Choroid plexus epithelial cell (primary cell): ENCODE measurements at places on chromosomes 13 and 19.

- DNase-seq = no peak
These were observed 30.8 kb upstream of the LRCH1 start for GRCh38 chr13:46521921-46522747.

GRCh38 chr13:51006067-51006845 lies 96.7 kb downstream of the RNASEH2B start:
- no peak for DNase-seq

DNA sequence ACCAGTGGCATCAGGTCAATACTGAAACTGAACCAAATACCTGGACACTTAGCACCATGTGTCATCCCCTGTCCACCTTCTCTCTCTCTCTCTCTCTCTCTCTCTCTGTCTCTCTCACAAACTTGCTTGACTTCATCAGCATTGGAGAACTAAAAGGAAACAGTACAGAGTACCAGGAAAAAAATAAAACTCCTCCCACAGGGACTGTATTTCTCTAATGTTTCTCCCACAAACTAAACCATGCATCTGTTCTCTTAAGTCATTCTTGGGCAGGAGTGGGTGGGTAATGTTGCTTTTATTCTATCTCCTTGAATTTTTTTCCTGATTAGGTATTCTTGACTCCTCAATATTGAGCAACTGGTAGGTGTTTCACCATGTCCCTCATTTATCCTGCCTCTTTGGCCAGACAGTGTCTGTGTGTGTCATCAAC lies 112.9 kb upstream of the CACNA1A start:
- DNase-seq = no peak

GRCh38 chr19:18291590-18292461 lies 10.4 kb upstream of the JUND start:
- peak; percentile 87 for DNase-seq

GRCh38 chr13:24035411-24035810 lies 125.1 kb upstream of the SPATA13 start:
- no peak for DNase-seq

DNA sequence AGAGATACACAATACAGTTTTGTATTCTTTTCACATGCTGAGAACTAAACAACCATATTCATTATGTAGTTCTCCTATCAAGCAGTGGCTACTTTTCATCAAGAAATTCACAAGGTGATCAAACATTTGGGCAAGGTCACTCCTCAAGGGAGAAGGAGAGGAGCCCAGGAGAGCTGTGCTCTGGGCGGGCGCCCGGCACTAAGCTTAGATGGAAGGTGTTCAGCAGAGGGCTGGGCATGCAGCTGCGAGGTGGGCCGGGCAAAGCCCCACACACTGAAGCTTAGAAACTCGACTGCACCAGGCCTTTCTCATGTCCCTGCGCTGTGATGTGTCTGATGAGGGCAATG lies 30.4 kb upstream of the SPACA7 start:
- DNase-seq = no peak

GRCh38 chr13:52852444-52852843 lies 4.0 kb upstream of the PCDH8 start:
- DNase-seq = no peak

- DNase-seq = peak; percentile 40
These were observed 534 bp upstream of the HPN start for GRCh38 chr19:35040826-35041547.

DNA sequence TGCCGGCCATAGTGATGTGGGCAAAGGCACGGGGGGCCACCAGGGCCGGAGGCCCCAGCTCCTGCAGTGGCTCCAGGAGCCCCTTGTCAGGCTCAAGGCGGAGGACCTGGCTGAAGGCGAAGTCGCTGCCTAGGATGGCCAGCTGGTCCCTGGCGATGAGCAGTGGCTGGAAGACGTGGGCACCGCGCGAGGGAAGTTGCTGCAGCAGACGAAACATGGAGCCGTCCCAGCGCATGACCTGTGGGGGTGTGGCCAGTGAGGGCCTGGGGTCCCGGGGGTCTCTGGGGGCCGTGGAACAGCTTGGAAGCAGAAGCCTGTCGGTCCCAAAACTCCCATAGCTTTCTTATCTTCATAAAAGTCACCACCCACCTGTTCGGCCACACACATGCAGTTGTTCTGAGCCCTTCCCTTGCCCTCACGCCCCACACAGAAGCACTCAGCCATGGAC lies 9.6 kb downstream of the LGI4 start:
- DNase-seq = no peak

DNA sequence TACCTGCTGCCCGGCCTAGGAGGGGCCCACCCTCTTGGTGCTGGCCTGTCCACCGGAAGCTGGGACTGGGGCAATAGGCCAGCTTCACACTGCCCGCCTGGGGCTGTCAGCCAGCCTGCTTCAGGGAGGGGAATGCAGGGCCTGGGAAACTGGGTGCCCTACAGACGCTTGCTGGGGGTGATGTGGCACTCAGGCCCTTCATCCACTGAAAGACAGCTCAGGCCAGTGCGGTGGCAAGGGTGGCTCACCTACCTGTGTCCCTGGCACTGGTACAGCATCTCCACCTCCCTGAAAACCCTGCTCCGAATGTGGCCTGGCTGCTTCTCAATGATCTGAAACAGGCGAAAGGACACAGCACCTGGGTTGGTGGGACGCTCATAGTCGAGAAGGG lies 7.8 kb downstream of the MKNK2 start:
- DNase-seq = no peak

DNA sequence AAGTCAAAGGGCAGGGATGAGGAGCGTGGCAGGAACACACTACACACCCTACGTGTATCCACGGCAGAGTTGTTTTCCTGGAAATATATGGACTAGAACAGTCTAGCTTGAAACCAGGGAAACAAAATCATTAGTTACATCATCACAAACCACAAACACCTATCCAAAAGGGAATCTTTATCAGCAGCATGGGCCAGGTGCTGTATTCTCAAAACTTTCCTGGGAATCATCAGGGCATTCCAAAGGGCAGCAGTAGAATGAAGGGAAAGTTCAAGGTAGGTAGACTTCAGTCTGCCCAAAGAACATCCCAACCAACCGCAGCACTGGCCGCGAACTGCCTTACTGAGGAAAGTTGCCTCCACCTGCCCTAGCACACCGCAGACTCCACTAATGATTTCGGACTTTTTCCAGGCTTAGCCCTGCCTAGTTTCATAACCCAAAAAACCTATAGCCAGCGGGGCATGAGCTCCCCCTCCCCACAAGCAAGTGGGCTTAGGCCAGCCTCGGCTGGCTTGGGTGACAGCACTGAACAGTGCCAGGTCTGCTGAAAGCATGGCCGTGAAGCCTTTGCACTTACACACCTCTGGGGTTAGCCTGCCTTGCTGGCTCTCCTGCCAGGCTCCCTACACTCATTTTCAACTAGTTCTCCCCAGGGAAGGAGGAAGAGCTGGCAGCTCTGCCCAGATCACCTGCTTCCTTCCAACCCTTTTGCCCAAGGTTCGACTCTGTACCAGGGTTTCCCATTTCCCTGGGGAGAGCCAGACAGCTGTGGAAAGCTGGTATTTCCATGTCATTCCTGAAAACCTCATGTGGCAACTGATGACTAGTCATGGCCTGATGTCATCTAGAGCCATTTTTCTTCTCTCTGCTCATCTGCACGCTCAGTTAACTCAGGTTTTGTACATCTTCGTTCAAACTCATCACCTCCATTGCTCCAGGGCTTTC lies 77.3 kb upstream of the UBAC2 start:
- peak; percentile 8 for DNase-seq

DNA sequence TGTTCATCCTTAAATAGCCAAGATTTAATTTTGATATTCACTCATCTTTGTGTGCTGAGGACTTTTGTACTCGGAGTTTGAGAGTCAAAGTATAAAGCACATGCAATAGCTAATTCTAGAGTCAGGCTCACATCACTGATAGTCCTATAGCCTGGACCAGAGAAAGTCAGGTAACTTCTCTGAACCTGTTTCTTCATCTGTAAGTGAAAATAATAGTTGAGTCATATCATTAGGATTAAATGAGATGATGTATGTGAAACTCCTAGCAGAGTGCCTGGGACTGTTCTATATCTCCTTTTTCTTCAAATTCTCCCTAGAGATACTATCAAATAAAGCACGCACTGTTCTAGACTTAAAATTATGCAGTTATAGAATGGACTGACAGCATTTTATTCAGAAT lies 9.0 kb downstream of the CHAMP1 start:
- no peak for DNase-seq

DNA sequence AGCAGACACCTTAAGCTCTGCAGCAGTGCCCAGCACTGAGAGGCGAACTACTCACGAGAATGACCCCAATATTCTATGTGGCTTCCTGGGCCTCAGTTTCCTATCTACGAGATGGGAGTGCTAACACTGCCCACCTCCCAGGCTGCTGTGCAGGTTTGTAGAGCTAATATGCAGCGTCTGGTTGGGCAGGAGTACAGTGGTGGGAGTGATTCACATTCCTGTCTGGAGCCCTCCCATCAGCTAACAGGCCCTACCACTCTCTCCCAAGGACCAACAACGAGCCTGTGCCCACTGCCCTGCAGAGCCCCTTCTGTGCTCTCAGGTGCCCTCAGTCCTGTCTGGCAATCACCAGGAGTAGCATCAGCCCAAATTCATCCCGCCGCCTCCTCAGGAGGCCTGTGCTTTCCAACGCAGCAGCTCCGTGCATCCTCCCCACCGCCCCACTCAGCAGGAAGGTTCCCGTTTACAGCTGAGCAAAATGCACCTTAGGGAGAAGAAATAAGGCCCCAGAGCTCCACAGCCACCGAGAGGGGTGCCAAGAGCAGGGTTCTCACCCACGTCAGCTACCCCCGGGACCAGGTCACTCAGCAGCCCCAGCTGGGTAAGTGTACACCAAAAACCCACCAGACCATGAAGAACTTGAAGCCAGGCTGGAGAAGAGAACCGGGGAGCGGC lies 6.6 kb downstream of the AKT2 start:
- DNase-seq = peak; percentile 17

- no peak for DNase-seq
These were observed 23.2 kb downstream of the RFX2 start for GRCh38 chr19:6087074-6087571.

- DNase-seq = no peak
These were observed 31.7 kb downstream of the GPX4 start for GRCh38 chr19:1135454-1135853.

DNA sequence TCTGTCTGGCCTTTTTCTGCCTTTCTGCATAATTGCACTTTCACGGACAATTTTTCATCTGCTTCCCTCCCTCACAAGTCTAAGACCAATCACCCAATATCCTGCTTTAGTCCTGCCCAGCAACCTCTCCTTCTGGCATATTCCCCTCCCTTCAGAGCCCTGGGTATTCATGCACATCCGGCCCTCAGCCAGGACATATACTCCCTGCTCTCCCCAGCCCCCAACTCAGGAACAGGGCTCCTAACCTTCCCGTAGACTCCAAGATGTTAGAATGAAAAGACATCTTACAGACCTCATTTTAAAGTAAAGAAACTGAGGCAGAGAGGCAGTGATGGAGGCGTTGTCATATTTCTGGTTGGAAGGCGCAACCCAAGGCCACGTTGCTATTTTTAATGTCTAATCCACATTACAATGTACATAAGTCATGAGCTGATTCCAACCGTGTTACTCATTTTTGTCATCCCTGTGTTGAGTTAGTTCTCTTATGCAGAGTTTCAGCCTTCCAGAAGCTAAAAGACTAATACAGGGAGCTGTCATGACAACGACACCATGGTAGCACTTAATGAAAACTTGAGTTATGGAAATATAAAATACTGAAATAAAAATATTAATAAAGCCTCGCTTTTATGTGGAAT lies 209.2 kb downstream of the TSHZ3 start:
- peak; percentile 85 for DNase-seq

DNA sequence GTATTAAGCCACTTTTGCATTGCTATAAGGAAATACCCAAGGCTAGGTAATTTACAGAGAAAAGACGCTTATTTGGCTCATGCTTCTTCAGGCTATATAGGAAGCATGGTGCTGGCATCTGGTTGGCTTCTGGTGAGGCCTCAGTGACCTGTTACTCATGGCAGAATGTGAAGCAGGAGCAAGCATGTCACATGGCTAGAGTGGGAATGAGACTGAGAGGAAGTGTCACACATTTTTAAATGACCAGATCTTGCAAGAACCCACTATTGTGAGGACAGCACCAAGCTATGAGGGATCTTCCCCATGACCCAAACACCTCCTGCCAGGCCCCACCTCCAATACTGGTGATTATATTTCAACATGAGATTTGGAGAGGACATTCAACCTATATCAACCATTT lies 25.7 kb upstream of the IGFL4 start:
- no peak for DNase-seq

DNA sequence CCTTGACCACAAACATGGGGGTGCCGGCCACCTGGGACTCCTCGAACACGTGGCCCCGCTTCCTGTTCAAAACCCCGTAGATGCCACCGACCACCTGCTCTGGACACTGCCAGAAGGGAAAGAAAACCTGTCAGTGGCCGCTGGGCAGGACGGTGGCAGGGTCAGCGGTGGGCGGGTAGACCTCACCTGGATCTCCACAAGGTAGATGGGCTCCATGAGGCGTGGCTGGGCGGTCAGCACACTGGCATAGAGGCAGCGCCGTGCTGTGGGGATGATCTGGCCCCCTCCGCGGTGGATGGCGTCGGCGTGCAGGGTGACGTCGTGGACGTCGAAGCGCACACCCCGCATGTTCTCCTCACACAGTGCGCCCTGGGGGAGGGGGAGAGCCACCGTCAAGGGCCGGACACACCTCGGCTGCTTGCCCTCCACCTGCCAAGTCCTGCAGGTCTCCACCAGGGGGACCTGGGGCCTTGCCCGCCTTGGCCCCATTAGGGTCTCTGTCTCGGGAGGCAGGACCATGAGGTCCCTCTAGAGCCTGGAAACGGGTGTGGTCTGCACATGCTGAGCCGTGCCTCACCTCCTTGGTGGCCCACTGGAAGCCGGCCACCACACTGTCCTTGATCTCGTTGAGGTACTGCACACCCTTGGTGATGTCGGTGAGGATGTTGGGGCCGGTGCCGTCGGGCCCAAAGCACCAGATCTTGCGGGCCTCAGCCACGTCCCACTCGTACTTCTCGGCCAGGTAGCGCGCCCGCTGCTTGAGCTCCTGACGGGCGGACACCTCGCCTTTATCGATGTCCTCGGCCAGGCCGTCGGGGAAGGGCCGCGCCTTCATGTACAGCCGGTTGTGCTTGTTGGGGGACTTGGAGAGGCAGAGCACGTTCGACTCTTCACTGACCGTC lies 6.6 kb upstream of the DAPK3 start:
- DNase-seq = no peak

- no peak for DNase-seq
These were observed 39.6 kb upstream of the CYP4F8 start for GRCh38 chr19:15575406-15575805.

DNA sequence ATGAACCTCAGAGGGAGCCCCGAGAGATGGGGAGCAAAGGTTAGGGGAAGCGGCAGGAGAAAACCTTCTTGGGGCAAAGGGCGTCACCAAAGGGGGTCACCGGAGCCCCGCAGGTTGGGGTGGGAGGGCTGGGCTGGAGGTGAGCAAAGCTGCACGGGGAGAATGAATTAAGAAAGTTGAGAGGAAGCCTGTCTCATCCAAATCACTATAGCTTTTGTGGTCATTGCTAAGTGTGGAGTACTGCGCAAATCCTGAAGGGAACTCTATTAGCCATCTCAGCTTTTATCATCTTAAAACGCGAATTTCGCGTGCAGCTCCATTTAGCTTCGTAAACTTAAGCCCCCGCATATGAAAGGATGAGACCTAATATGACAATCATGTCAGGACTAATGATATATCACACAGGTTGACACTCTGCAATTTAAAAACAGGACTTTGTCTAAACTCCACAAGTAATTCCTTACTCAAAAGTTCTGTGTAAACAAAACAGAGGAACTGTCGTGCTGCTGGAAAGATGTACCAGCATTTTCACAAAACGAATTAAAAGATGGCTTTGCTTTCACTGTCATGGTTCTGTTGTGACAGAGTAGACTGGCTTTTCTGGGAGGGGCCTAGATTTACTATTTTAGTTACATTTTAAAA lies 631 bp downstream of the LACC1 start:
- no peak for DNase-seq

GRCh38 chr13:20669162-20669561 lies 34.3 kb upstream of the IL17D start:
- no peak for DNase-seq
